ENCODE measurements at places on chromosomes 5 and 9. TPM values are rescaled to one million over a fixed set of nuclear protein-coding genes. Genes with fewer than 3 reads are reported as not detected.

DNA sequence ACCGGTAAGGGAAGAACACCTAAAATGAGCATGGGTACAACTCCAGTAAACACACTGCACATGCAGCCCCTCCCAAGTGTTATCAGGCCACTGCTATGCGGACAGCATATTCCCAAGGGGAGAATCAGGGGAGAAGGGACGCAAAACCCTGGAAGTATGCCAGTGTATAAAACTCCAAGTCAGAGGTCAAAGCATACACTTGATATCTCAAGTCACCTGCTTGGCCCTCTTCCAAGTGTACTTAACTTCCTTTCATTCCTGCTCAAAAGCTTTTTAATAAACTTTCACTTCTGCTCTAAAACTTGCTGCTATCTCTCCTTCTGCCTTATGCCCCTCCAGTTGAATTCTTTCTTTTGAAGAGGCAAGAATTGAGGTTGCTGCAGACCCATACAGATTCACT, 408.1 kb downstream of the HTR1A start:
- H3K36me3 ChIP-seq: no peaks in the 10 kb centered on the region
- no peaks in the 10 kb centered on the region for H3K4me1 ChIP-seq
- H3K4me3 ChIP-seq: no peak overlapping the region
- no peak for DNase-seq
- no peaks in the 10 kb centered on the region for H3K27me3 ChIP-seq

- peak overlapping the region; percentile 100 for H3K27ac ChIP-seq
- H3K4me3 ChIP-seq: peak overlapping the region; percentile 92
- no peak for DNase-seq
- peaks cover 24% of the 10 kb centered on the region for H3K36me3 ChIP-seq
- H3K4me1 ChIP-seq: peaks cover 11% of the 10 kb centered on the region
These were observed 2.3 kb downstream of the ZFAND5 start for GRCh38 chr9:72362680-72363139.

- H3K27ac ChIP-seq: no peak overlapping the region
- no peaks in the 10 kb centered on the region for H3K27me3 ChIP-seq
- H3K36me3 ChIP-seq: no peaks in the 10 kb centered on the region
These were observed 318.2 kb downstream of the SLCO4C1 start for GRCh38 chr5:101977729-101978345.

GRCh38 chr5:152488869-152489268, 83.8 kb upstream of the NMUR2 start:
- H3K27ac ChIP-seq: no peak overlapping the region
- H3K4me1 ChIP-seq: no peaks in the 10 kb centered on the region
- no peaks in the 10 kb centered on the region for H3K27me3 ChIP-seq
- H3K36me3 ChIP-seq: no peaks in the 10 kb centered on the region
- no peak overlapping the region for H3K4me3 ChIP-seq

- peaks cover 27% of the 10 kb centered on the region for H3K36me3 ChIP-seq
- DNase-seq: no peak
- no peak overlapping the region for H3K27ac ChIP-seq
- no peaks in the 10 kb centered on the region for H3K27me3 ChIP-seq
These were observed 159.4 kb downstream of the MYO10 start for GRCh38 chr5:16776611-16777251.

MATR3 gene
- total RNA-seq: 123 TPM

GRCh38 chr9:114798780-114799427, 6.9 kb downstream of the TNFSF15 start:
- no peaks in the 10 kb centered on the region for H3K27me3 ChIP-seq

DDX4 gene
- total RNA-seq: not detected

DIRAS2 gene
- 2.2 TPM for total RNA-seq

GRCh38 chr5:7762267-7762666, 88.7 kb downstream of the CFAP90 start:
- no peak for DNase-seq
- H3K27ac ChIP-seq: no peak overlapping the region
- no peaks in the 10 kb centered on the region for H3K36me3 ChIP-seq
- no peak overlapping the region for H3K4me3 ChIP-seq

- H3K4me1 ChIP-seq: peaks cover 6% of the 10 kb centered on the region
- no peaks in the 10 kb centered on the region for H3K27me3 ChIP-seq
These were observed 930 bp downstream of the ANKS6 start for GRCh38 chr9:98795295-98795955.
